Stimulated activated CD8-positive, alpha-beta memory T cell treated with anti-CD3 and anti-CD28 coated beads, Interleukin-4, amount 100 ng/mL, for 1 hour (primary cell): ENCODE measurements at places on chromosomes 4 and X.

GRCh38 chr4:158197194-158197776 is 13.0 kb upstream of the TMEM144 start:
- no peak for DNase-seq

DNA sequence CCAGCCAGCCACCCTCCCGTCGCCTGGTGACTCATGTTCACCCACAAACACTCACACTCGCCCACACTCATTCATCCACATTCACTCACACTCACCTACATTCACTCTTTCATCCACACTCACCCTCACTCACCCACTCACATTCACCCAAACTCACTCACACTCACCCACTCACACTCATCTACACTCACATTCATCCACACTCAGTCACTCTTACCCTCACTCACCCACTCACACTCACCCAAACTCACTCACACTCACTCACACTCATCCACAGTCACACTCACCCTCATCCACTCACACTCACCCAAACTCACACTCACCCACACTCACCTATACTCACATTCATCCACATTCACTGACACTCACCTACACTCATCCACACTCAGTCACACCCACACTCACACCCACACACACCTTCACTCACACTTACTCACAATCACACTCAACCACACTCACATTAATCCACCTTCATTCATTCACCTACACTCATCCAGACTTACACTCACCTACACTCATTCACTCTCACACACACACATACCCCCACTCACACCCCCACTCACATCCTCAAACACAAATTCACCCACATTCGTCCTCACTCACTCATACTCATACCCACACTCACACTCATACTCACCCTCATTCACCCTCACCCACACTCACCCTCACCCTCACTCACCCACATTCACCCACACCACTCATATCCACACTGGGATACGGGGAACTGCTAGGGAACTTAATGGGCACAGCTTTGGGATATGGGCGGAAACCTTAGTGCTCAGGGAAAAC is 2221.6 kb upstream of the AGA start:
- DNase-seq, result no peak

GRCh38 chrX:156001001-156001666 is 3.6 kb downstream of the IL9R start:
- DNase-seq, result no peak

DNA sequence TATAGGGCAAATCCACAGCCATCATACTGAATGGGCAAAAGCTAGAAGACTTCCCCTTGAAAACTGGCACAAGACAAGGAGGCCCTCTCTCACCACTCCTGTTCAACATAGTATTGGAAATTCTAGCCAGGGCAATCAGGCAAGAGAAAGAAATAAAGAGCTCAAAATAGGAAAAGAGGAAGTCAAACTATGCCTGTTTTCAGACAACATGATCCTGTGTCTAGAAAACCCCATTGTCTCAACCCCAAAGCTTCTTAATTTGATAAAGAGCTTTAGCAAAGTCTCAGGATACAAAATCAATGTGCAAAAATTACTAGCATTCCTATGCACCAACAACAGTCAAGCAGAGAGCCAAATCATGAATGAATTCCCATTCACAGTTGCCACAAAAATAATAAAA is 160.3 kb downstream of the CXXC4 start:
- DNase-seq, result no peak

DNA sequence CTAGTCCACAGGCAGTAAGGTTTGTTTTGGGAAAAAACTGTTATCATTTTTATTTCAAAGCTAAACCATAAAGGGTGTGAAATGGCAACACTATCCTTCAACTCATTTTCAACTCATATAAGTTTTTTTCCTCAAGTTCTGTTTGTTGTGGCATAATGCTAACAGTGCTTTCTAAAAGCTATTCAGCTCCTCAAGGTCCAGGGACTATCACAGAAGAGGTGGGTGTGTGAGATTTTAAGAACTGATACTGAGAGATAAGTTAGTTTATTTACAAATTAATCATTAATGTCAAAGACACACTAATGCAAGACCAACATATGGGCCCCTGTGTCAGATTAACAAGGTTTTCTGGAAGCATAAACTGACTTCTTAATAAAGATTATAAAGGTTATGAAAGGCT is 11.8 kb downstream of the UGT2B15 start:
- no peak for DNase-seq

DNA sequence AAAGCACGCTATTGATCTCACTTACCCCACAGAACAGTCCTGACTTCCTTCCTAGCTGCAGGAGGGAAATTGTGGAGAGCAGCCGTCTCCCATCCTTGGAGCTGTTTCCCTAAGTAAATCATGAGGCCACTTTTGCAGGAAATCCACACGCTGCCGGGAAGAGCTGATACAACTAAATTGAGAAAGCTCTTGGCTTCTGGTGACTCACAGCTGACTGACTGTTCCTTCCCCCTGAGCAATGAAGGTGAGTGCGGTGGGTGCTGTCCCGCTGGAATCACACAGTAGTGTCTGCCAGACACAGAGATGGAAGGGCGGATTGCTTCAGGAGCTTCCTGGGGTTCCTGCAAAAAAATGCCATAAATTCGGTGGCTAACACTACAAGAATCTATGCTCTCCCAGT is 268.9 kb downstream of the ASMT start:
- no peak for DNase-seq

- DNase-seq, result no peak
Observed at GRCh38 chr4:97942137-97942536, 201.1 kb downstream of the STPG2 start.

DNA sequence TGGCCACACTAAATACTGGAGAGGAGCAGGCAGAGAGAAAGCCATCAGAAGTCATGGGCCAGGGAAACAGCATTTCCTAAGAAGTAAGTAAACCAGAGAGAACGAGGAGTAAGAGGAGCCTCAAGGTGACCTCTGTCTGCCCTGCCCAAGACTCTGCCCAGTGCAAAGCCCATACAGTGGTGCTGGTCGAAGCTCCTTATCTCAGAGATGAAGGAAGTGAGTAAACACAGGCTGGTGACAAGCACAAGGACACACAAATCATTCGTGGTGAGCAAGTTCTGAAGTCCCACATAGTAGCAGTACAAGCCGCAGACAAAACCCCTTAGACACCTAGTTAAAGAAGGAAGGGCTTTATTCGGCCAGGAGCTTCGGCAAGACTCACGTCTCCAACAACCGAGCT is 62.7 kb downstream of the DCTD start:
- DNase-seq, result no peak

- DNase-seq, result no peak
Observed at GRCh38 chr4:53804719-53805118, 213.4 kb upstream of the LNX1 start.

- no peak for DNase-seq
Observed at GRCh38 chrX:136867096-136867491, 13.4 kb downstream of the RBMX start.

GRCh38 chr4:37487668-37488067 is 198.5 kb downstream of the RELL1 start:
- no peak for DNase-seq

- no peak for DNase-seq
Observed at GRCh38 chr4:5370286-5370685, 319.0 kb downstream of the STK32B start.

DNA sequence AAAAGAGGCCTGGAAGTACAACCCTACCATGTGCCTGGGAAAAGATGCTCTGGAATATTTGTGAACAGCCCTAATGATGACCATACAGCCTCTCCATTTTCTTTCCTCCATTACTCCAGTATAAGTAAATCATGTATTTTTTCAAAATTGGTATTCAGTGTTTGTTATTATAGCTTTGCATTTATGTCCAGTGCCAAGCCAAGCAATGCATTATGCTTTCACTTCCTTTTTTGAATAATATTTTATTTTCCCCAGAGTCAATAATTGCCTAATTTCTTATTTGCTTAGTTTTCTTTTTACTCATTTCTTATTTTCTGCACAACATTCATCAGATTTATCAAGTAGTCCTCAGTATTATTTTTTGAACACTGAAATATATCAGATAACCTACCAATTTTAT is 49.3 kb upstream of the EOLA2 start:
- no peak for DNase-seq

DNA sequence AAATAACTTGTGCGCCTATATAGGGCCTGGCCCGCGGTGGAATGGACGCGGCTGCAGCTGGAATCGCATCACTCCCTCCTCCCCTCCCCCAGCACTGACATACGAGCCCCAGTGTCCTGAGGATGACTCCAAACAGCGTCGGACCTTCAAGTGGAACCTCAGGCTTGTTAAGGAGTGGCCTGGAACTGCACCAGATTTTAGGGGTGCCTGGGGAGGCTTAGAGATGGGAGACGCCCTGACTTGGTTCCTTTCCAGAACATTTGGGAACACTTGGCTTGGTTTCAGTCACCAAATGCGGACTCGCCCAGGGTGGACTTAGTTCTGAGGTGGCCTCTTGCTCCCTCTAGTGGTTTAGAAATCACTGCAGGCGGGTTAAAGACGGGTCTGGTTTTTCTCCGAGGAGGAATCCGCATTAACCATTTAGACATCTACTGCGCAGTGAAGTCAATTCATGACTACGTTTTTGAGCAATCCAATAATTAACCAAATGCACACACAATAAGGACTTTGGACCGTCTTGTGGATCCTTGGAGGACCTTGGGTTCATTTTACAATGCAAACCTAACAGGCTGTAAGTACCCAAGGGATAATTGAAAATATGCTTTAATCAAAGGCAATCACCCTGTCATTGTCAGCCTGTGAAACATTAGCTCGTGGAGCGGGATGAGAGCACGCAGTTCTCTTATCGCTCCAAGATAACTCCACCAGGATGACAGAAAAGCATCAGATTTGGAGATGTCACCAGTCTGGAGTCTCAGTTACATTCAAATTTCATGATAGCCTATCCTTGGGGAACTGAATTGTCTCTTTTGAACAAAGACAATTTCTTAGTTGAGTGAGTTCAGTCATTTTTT is 11.2 kb upstream of the PDGFRA start:
- DNase-seq, result peak; percentile 15

DNA sequence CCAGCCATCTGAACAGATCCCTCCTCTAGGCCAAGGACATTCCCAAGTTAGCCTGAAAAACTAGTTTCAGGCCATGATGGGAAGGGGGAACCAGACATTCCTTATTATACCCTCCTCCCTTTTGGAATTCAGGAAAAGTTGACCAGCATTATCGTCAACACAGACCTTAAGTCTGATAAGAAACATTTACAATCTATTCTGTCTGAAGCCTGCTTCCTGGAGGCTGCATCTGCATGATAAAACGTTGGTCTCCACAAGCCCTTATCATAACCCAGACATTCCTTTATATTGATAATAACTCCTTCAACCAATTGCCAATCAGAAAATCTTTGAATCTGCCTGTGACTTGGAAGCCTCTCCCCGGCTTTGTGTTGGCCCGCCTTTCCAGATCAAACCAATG is 44.3 kb downstream of the EFHC2 start:
- no peak for DNase-seq

DNA sequence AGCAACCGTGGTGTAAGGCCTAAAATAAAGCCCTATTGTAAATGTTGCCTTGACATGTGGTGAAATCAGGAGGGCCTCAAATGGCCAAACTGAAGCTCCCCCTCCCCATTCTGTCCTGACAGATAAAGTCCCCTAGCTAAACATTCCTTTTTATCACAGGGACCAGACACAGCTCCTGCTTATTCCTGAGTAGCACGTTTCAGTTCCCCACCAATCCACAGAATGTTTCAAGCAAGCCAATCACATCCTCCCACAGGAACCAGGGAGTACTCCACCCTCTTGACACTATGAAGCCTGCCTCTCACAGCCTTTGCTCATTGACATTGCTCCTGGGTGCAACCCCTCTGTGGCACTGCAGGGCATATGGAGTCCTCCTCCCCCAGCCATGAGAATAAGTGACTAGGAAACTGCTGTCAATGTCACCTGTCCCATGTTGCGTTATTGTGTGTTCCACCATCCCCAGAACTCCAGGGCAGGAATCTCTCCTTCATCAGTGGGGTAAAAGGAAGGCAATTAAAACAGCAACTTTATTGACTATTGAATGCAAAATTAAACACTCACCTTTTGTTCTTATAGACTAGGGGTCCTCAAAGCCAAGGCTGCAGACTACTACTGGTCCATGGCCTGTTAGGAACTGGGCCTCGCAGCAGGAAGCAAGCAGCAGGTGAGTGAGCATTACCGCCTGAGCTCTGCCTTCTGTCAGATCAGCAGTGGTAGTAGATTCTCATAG is 128.1 kb downstream of the COL25A1 start:
- DNase-seq, result no peak

- no peak for DNase-seq
Observed at GRCh38 chr4:177010418-177010817, 217.7 kb upstream of the VEGFC start.

GRCh38 chr4:105400901-105401677 is 72.8 kb downstream of the PPA2 start:
- no peak for DNase-seq

DNA sequence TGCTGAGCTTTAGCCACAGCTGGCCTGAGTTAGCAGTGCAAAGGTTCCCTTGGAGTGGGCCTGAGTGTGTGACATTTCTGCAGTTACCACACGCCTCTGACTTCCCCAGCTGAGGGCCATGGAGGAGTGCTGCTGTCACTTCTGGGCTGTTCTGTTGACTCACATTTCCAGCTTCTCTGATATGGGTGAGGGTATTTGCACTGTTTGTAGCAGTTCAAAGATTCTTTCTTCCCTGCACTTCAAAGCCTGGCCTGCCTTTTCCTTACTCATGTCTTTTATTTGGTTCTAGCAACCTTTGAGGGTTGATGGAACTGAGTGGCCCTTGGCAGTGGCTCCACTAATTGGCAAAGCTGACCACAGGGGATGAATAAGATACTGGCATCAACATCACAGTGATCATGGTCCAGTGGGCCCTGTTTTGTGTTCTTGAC is 26.4 kb upstream of the SCML1 start:
- DNase-seq, result no peak

DNA sequence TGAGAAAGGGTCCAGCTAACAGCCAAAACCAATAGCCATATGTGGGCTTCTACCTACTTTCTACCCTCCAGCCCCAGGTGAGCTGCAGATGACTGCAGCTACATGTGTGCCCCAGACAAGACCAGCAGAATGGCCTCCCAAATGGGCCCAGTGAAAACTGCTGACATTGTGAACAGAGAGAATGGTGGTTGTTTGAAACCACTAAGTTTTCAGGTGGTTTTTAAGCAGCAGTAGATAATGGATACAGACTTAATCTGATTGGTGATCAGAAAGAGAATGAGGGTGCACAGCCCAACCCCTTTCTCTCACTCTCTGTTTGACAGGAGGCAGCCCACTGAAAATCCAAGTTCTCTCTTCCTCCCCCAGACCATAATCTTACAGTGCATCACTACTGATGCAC is 42.5 kb upstream of the BBS12 start:
- DNase-seq, result no peak

- no peak for DNase-seq
Observed at GRCh38 chrX:9340598-9341290, 124.1 kb upstream of the TBL1X start.

GRCh38 chrX:49978176-49978575 is 55.8 kb downstream of the CLCN5 start:
- DNase-seq, result no peak

GRCh38 chr4:120843849-120844527 is 78.5 kb downstream of the PRDM5 start:
- no peak for DNase-seq
